ENCODE measurements at places on chromosomes 4 and X. TPM values are rescaled to one million over a fixed set of nuclear protein-coding genes. Genes with fewer than 3 reads are reported as not detected.

- DNase-seq = no peak
These were observed 702 bp downstream of the MMGT1 start for GRCh38 chrX:135973025-135973547.

- DNase-seq = no peak
These were observed 33.4 kb downstream of the ADGRA3 start for GRCh38 chr4:22482250-22483127.

DNA sequence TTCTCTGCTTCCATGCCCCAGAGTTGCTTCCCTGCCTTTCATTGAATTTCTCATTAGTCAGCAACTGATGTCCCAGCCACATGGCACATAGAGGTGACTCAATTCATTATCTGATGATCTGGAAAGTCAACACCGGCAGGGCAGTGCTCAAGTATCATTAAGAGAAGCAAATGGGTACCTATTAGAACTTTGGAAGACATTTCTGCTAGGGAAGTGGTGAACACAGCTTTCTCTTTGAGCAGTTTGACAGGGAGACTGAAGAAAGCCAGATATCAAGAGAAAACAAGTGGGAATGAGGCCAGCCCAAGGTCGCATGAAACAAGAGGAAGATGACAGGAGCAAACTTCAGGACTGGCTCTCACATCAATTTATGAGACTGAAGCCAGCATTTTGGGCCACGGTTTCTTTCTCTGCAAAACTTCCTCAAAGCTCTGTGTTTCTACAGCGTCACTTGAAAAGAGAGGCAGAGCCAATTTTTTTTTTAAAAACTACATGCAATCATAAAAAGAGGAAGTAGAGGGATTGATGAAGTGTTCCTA lies 108.3 kb upstream of the RPS6KA3 start:
- DNase-seq = no peak

DNA sequence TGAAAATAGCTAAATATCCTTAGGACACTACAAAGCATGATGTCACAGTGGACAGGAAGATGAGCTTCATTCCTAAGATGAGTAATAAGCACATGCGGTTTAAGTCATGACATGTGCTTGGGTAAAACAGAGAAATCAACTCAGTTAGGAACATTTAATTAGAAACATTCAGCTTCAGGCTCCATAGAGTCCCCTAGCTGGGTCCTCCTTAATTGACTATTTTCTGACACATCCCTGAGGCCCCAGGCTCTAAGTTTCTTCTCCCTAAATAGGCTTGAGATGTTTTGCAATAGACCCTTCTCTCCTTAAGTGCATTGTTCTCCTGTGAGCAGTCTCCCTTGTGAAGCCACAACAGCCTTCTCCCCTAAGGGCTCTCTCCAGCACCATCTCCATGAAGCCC lies 70.4 kb upstream of the ANXA3 start:
- DNase-seq = no peak

DNA sequence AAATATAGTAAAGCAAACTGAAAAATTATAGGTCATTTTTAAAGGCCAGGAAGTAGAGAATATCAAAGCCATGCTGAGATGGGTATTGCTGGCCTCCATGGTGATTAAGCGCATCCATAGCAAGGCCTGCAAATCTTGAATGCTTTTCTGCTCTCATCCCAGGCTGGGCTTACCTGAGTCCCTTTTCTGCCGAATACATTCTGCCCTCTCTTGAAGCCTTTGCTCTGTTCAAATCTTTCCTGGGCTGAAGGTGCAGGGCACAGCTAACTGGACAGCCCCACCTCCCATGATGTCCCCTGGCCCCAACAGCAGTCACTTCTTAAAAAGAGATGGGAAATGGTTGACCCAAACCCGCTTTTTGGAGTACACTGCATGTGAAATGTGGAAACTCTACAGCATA lies 10.1 kb upstream of the EIF1AX start:
- DNase-seq = no peak

DNA sequence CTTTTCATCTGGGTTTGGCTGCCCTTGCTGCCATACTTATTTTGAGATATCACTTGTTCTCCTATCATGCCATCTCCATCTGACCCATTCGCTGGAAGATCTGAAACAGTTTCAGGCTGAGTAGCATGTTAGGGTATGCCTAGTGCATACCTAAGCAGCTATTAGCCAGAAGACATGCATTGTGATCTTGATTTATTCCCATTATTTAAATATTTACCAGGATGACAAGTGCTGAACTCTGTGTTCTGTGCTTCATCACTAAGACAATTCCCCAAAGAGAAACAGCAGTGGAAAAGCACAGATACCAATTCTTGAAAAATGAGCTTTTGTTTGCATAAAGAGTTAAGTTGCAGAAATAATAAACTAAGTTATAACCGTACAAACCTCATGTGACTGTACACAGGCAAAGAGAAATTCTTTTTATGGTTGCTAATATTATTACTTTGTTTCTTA lies 271.0 kb upstream of the ARSJ start:
- no peak for DNase-seq

DNA sequence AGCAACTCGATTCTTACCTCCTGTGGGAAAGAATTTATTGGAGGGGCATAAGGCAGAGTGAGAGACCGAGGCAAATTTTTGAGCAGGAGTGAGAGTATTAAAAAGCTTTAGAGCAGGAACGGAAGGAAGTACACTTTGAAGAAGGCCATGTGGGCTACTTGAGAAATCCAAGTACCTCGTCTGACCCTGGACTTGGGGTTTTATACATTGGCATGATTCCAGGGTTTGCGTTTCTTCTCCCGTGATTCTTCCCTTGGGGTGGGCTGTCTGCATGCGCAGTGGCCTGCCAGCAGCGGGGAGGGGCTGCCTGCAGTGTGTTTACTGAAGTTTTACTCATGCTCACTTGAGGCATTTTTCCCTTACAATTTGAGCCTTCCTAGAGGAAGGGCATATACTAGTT lies 3.4 kb downstream of the GALNT7 start:
- DNase-seq = no peak

GRCh38 chr4:76311896-76312331 lies 5.4 kb downstream of the STBD1 start:
- DNase-seq = no peak

- DNase-seq = no peak
These were observed 67.2 kb downstream of the SLIT2 start for GRCh38 chr4:20318909-20319277.

DNA sequence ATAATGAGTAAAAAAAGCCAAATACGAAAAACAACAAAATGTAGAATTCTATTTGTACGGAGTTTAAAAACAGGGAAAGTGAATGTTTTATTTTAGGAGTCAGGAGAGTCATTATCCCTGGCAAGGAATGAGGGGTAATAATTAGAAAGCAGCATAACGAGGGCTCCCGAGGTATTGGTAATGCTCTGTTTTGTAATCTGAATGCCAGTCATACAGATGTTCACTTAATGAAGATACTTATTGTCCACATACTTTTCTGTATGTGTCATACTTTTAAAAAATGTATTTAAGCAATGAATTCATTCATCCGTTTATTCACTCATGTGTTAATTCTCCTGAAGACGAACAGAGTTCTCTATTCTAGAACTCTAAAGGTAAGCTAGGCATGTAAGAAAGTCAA lies 87.8 kb upstream of the BMP2K start:
- DNase-seq = no peak

DNA sequence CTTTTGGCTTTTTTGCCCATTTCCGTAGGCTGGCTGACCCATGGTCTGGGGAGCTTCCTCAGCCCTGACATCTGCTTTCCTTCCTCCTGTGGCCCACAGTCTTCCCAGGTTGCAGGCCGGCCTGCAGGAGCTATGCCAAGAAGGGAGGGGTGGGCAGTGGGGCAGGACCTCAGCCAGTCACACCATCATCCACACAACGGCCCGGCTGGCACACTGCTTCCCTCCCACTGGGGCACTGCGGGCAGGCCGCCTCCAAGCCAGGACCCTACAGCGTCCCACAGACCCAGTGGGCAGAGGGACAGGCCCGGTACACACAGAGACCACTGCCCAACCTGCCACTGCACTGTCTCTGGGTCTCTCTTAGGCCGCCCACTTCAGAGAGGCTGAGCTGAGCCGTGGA lies 38.0 kb downstream of the CTBP1 start:
- no peak for DNase-seq

GRCh38 chr4:27239641-27240040 lies 379.0 kb downstream of the STIM2 start:
- DNase-seq = no peak

GRCh38 chr4:16687011-16687410 lies 211.4 kb downstream of the LDB2 start:
- DNase-seq = no peak

GRCh38 chr4:127501103-127501502 lies 131.7 kb upstream of the INTU start:
- DNase-seq = no peak

- no peak for DNase-seq
These were observed 44.7 kb upstream of the DCK start for GRCh38 chr4:70948665-70949260.

DNA sequence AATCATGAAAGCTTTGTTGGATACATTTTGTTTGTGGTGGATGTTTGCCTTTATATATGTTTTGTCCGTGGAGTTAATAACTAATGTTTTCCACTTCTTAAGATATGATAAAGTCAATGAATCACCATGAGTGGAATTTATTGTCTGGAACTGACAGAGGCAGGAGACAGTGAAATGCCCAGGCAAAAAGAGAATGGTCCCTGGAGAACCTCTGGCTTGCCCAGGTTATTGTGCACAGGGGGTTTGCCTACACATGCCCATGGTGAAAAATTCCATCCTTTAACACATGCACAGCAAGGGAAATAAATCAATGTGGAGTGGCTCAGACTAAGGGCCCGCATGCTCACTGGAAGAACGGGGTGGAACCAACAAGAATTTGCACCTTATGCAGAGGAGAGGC lies 964.3 kb upstream of the GRIA3 start:
- no peak for DNase-seq

DNA sequence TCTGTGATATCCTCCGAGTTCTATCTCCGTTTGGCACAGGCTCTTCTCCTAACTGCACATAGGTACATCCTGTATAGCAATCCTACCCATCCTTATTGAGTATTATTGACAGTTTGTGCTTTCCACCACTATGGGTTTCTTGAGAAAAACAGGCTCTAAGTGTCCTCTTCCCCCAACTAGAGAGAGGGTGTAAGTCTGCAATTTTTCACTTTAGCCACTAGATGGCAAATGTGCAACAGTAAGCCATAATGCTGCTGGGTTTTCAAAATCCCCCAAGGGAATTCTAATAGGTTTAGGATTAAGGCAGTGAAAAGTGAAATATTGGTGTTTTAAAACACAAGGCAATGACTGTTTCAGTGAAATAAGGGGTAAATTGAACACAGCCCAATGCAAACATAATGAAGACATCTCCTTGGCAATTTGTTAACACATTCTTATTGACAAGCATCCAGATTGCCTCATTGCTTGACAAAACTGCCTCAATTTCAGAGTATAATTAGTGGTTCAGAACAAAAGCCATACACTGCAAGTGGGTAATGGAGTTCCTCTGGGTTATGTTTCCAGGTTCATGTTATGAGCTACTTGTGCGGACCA lies 239.0 kb upstream of the HTR2C start:
- DNase-seq = no peak

GRCh38 chrX:119201570-119201969 lies 34.5 kb upstream of the PGRMC1 start:
- DNase-seq = no peak

GRCh38 chr4:11218692-11219091 lies 210.0 kb downstream of the HS3ST1 start:
- DNase-seq = no peak

- DNase-seq = no peak
These were observed 272.5 kb downstream of the DCTD start for GRCh38 chr4:182644683-182645050.

DNA sequence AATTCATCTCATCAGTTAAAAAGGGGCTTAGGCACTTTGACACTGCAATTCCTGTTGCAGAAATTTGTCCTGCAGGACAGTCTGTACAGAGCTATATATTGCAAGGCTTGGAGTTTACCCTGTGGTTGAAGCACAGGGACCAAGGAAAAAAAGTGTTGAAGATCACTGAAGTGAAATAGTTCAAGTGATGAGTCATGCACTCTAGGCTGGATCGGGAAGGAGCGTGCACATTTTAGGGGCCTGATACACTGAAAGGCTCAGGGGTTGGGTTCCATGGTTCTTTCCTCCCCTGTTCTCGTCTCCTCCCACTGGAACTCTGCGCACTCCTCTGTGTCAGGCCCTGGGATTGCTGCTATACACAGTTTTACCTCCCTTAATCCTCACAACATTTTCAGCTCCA lies 104.9 kb upstream of the ARMCX2 start:
- no peak for DNase-seq

The SFRP2 gene
- 0.11 TPM for total RNA-seq

The DMRTC1 gene
- not detected for total RNA-seq

The PRAF2 gene
- total RNA-seq = 13.1 TPM

The SHROOM4 gene
- not detected for total RNA-seq

The SULT1B1 gene
- total RNA-seq = 0.22 TPM

The PPP1R2C gene
- not detected for total RNA-seq

The HS3ST1 gene
- 0.35 TPM for total RNA-seq

The OCIAD2 gene
- 55.7 TPM for total RNA-seq

The IBSP gene
- total RNA-seq = not detected

The ZNF185 gene
- 0.82 TPM for total RNA-seq

The ITIH6 gene
- not detected for total RNA-seq

The SSX3 gene
- not detected for total RNA-seq

The SOX3 gene
- total RNA-seq = not detected

The GBA3 gene
- not detected for total RNA-seq

The CFP gene
- total RNA-seq = 1.8 TPM

All from CD8-positive, alpha-beta memory T cell (primary cell).